ENCODE measurements at places on chromosomes 5 and 9. TPM values are rescaled to one million over a fixed set of nuclear protein-coding genes. Genes with fewer than 3 reads are reported as not detected.

- DNase-seq: no peak
- H3K27me3 ChIP-seq: no peaks in the 10 kb centered on the region
- peak overlapping the region; percentile 67 for H3K27ac ChIP-seq
- H3K4me1 ChIP-seq: peaks cover 29% of the 10 kb centered on the region
Observed at GRCh38 chr9:134355561-134356279, 29.5 kb downstream of the RXRA start.

GRCh38 chr5:143331956-143332355 is 71.5 kb downstream of the NR3C1 start:
- no peak overlapping the region for H3K27ac ChIP-seq
- H3K4me3 ChIP-seq: no peak overlapping the region
- H3K4me1 ChIP-seq: peaks cover 5% of the 10 kb centered on the region
- no peaks in the 10 kb centered on the region for H3K36me3 ChIP-seq
- no peak for DNase-seq

- H3K27me3 ChIP-seq: no peaks in the 10 kb centered on the region
- H3K27ac ChIP-seq: no peak overlapping the region
- no peaks in the 10 kb centered on the region for H3K4me1 ChIP-seq
- no peak for DNase-seq
Observed at GRCh38 chr5:109161914-109162683, 247.7 kb downstream of the PJA2 start.

GRCh38 chr5:160747559-160747958 is 104.5 kb downstream of the ATP10B start:
- H3K27ac ChIP-seq: no peak overlapping the region
- no peak for DNase-seq
- no peaks in the 10 kb centered on the region for H3K36me3 ChIP-seq
- no peak overlapping the region for H3K4me3 ChIP-seq
- no peaks in the 10 kb centered on the region for H3K27me3 ChIP-seq

GRCh38 chr5:123543438-123543837 is 31.5 kb downstream of the CSNK1G3 start:
- no peak for DNase-seq
- H3K4me1 ChIP-seq: no peaks in the 10 kb centered on the region
- no peak overlapping the region for H3K4me3 ChIP-seq
- H3K27ac ChIP-seq: no peak overlapping the region

- peaks cover 12% of the 10 kb centered on the region for H3K4me1 ChIP-seq
- H3K4me3 ChIP-seq: no peak overlapping the region
- H3K27ac ChIP-seq: no peak overlapping the region
- no peaks in the 10 kb centered on the region for H3K27me3 ChIP-seq
Observed at GRCh38 chr9:134033516-134034214, 8.4 kb downstream of the BRD3OS start.

- H3K36me3 ChIP-seq: no peaks in the 10 kb centered on the region
- no peaks in the 10 kb centered on the region for H3K27me3 ChIP-seq
- DNase-seq: peak; percentile 72
- peak overlapping the region; percentile 90 for H3K27ac ChIP-seq
- peaks cover 32% of the 10 kb centered on the region for H3K4me1 ChIP-seq
Observed at GRCh38 chr9:129626625-129627284, 792 bp downstream of the NTMT1 start.

- no peaks in the 10 kb centered on the region for H3K4me1 ChIP-seq
- DNase-seq: no peak
- no peak overlapping the region for H3K4me3 ChIP-seq
- H3K27ac ChIP-seq: no peak overlapping the region
Observed at GRCh38 chr5:100709771-100710170, 174.6 kb downstream of the FAM174A start.

DNA sequence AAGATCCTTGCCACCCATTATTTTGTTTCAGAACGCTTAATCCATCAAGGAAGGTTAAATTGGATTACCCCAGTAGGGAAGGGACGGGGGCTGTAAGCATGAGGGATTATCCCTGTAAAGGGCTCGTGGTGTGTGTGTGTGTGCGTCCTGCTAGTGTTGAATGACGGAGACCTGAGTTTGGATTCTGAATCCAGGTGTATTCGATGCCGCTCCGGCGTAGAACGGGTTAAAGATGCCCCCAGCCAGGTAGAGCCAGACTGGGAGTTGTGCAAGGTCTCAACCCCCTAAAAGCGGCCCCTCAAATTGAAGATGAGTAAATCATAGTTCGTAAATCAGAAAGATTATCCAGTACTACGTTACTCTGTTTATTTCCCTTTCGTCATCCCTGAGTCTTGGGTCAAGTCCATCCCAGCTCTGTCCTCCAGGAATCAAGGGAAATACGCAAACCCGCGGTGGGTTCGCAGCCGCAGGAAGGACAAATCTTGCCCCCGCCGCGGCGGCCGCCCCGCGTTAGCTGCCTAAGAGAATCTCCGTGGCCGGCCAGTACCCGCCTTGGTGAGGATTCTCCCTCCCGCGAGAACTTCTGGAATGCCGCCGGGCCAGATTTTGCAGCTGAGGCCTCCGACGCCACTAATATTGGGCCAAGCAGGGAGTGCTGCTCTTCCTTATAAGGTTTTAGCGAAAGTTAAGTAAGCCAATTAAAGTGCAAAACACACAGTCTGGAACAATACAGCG is 586 bp upstream of the MTAP start:
- peak overlapping the region; percentile 92 for H3K4me3 ChIP-seq
- peaks cover 9% of the 10 kb centered on the region for H3K4me1 ChIP-seq
- no peaks in the 10 kb centered on the region for H3K27me3 ChIP-seq
- peak overlapping the region; percentile 92 for H3K27ac ChIP-seq
- peak; percentile 77 for DNase-seq
- no peaks in the 10 kb centered on the region for H3K36me3 ChIP-seq

Gene IFNA2
- total RNA-seq: not detected

Gene KIF24
- total RNA-seq: 0.24 TPM

Gene KCNV2
- total RNA-seq: not detected

Measured in right lobe of liver (tissue), 6 donors.